NCI-H1930 (cell line): ENCODE measurements at places on chromosomes 16 and 17.
A peak's percentile ranks its signal among the peaks of the same experiment; 100 is the strongest.

GRCh38 chr16:66359811-66360608, 6.5 kb upstream of the CDH5 start:
- DNase-seq, result no peak

- DNase-seq, result no peak
Measured at GRCh38 chr16:85395207-85395912, 217.8 kb upstream of the GSE1 start.

DNA sequence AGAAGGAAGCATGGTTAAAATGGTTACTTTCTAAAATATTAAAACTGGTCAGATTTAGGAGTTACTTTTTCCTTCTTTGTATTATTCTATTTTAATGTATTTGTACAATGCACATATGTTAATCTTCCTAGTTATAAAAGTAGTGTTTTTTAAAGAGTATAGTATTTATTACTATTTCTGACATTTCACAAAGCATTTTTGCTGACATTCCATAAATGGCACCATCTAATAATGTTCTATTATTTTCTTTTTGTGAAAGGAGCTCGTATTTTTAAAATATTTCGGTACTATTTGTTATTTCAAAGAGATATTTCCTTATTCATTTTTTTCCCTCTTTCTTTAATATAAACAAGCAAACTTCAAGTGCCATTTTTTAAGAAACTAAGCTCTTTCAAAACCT, 47.5 kb upstream of the GSG1L start:
- DNase-seq, result no peak

DNA sequence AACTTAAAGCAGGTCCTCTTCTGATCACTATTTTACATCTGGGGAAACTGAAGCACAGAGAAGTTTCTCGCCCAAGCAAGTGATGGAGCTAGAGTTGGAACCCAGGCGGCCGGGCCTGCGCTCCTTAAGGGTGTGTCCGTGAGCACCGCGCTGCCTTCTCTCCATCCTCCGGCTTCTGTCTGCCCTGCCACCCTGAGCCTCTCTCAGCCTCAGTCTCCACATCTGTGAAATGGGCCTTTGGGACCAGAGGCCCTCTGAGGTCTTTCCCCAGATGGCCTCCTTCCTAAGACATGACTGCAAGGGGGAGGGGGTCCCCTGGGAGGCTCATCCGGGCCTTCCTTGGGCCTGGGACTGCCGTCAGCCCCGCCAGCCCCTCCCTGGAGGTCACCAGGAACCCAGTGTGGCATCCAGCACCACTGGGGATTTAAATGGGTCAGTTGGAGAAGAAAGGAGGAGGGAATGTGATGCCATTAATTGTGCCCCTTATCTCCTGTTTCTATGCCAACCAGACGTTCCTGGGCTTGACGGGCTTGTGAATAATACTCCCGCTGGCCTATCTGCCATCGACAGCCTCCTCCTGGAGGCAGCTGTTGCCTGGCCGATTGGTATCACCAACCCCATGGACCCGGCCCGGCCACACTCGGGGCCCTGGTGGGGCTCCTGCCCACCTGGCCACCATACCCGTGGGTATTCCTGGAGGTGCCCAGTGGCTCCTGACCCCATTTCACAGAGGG, 5.1 kb downstream of the ZFPM1 start:
- no peak for DNase-seq

GRCh38 chr17:82031885-82032627, 578 bp downstream of the RAC3 start:
- peak; percentile 59 for DNase-seq

DNA sequence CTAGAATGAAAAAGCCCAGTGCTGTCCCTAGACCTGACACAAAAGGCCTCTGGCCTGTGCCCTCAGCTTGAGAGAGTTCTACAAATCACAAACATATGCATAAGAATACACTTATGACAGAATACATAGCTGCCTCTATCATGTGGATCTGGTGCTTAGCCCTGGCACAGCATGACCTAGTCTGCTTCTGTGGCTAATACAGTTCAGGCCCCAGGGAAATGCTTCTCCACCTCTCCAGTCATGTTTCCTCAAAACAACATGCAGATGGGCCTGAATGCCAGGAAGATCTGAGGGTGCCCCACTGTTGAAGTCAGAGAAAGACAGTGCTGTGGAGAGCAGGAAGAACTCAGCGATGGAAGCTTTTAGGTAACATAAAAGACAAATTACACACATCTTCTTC, 231.9 kb upstream of the SALL1 start:
- DNase-seq, result no peak

GRCh38 chr17:50593321-50593720, 32.8 kb downstream of the CACNA1G start:
- no peak for DNase-seq

- DNase-seq, result no peak
Measured at GRCh38 chr17:969811-970355, 9.7 kb downstream of the NXN start.

DNA sequence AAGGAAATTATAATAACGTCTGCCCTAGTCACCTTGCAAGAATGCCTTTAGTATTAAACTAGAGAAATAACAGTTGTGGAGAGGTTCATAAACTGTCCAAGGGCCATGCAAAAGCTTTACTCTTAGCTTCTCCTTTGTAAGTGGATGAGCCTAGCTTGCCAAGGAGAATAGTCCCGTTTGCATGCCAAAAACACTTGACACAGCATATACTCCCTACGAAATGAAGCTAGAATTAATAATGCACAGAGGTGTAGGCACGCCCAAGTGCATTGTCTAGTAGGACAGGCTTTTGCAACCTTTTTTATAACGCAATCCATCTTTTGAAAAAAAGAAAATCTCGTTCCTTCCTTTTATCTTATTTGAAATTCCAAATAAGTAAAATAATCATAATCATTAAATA, 12.8 kb upstream of the CDRT4 start:
- DNase-seq, result no peak

GRCh38 chr16:85940214-85940613, 41.3 kb downstream of the IRF8 start:
- no peak for DNase-seq

GRCh38 chr17:35312790-35313711, 60.4 kb downstream of the SLFN11 start:
- DNase-seq, result peak; percentile 15

GRCh38 chr17:79777894-79778503, at the start of gene CBX2:
Gene CBX2, plus strand, starts transcription at chr17:79778148. Its CDS starts 88 bp downstream, at chr17:79778236.
- peak; percentile 75 for DNase-seq

- no peak for DNase-seq
Measured at GRCh38 chr16:10355589-10355988, 30.3 kb upstream of the ATF7IP2 start.

DNA sequence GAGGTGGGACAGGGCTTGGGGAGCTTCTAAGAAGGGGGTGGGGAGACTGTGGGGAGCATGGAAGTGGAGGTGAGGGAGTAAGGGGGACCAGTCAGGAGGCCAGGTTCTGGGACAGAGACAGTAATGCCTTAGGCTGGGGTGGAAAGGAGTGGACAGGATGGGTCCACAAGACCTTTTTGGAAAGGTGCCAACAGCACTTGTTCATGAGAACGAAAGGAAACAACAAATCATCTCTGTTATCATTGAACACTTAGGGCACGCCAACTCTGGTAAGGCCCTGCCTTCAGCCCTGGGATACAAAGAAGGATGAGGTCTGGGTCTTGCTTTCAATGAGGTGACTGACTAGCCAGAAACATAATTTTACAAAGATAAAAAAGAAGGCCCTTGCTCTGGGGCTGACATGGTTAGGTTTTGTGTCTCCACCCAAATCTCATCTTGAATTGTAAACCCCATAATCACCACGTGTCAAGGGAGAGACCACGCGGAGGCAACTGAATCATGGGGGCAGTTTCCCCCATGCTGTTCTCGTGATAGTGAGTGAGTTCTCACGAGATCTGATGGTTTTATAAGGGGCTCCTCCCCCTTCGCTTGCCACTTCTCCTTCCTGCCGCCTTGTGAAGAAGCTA, 113.8 kb downstream of the SLC39A11 start:
- no peak for DNase-seq

GRCh38 chr16:3484318-3485096, 10.8 kb downstream of the C16orf90 start:
- no peak for DNase-seq

- no peak for DNase-seq
Measured at GRCh38 chr16:50797456-50797855, 55.6 kb downstream of the CYLD start.

DNA sequence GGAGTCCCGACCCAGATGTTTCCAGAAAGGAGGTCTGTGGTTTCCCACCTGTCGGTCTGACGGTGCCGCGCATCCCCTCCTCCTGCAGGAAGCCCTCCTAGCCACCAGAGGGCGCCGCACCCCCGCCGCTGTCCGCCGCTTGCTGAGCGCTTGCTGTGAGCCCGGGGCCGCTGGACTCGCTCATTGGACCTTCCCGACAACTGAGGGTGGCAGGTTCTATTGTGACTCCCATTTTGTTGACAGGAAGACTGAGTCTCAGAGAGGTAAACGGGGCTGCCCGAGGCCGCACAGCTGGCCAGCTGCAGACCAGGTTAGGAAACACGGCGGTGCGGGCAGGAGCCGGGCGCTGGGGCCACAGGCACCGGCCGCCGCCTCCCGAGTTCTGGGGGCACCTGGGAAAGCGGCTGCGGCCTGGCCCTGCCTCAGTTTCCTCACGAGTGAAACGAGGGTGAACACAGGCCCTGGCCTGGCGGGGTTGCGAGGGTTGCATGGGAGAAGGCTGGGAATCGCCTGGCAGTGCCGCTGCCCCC, 191.1 kb upstream of the CIBAR2 start:
- no peak for DNase-seq
